Fibroblast of villous mesenchyme (primary cell): ENCODE measurements at places on chromosomes 16 and 17. TPM values are rescaled to one million over a fixed set of nuclear protein-coding genes. Genes with fewer than 3 reads are reported as not detected.

- peak; percentile 88 for DNase-seq
Measured at GRCh38 chr16:12120217-12120981, 143.9 kb downstream of the SNX29 start.

The ZNF423 gene
- 0.32 and 0.43 TPM in 2 replicates for total RNA-seq

DNA sequence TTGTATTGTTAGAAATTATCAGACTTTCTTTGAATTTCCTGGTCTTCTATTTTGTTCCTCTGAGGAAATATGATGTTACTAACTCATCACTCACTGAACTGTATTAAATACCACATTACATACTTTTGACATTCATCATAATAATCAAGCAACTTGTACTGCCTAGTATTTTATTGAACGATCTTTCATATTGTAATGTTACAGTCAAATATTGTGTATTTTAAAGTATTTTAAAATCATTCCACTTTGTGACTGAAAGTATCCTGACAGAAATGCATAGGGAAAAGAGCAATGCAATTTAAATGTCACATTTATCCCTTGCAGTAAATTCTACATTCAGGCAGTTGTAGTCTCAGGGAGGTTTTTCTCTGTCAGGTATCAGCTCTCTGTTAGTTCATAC lies 1557.4 kb downstream of the CDH8 start:
- no peak for DNase-seq

DNA sequence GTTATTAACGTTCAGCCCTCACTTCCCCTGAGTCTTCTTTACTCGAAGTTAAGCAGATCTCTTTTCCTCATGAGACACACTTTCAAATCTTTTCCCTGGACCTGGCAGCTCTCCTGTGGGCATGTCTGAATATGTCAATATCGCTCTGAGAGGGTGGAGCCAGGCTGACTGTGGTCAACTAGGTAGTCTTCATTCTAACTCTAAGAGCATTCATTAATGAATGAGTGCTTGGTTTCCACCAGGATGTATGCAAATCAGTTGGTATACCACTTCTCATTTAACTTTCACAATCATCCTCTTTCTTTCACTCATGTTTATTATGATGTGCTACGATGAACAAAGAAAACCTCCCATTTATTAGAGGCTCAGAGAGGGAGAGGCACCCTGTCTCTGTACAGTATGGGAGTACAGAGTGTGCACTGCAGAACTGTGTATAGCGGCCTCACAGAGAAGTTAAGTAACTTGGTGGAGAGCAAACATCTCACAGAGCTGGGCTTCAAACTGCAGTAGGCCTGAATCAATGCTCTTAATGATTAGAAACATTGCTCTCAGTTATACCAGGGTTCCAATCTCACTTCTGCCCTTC lies 39.9 kb downstream of the OTOA start:
- DNase-seq, result no peak
